ENCODE measurements at places on chromosomes 3 and 15. TPM values are rescaled to one million over a fixed set of nuclear protein-coding genes. Genes with fewer than 3 reads are reported as not detected.

The NR2E3 gene
- 0.70 TPM for total RNA-seq

The FGD5 gene
- 15.2 TPM for total RNA-seq

The CPN2 gene
- 2.4 TPM for total RNA-seq

The WDR82 gene
- total RNA-seq, result 61.0 TPM

The ARL14 gene
- total RNA-seq, result not detected

The SLC2A2 gene
- not detected for total RNA-seq

The LRRC34 gene
- 2.0 TPM for total RNA-seq

The SGO1 gene
- 0.59 TPM for total RNA-seq

The HESX1 gene
- not detected for total RNA-seq

The FBLN2 gene
- total RNA-seq, result 69.7 TPM

DNA sequence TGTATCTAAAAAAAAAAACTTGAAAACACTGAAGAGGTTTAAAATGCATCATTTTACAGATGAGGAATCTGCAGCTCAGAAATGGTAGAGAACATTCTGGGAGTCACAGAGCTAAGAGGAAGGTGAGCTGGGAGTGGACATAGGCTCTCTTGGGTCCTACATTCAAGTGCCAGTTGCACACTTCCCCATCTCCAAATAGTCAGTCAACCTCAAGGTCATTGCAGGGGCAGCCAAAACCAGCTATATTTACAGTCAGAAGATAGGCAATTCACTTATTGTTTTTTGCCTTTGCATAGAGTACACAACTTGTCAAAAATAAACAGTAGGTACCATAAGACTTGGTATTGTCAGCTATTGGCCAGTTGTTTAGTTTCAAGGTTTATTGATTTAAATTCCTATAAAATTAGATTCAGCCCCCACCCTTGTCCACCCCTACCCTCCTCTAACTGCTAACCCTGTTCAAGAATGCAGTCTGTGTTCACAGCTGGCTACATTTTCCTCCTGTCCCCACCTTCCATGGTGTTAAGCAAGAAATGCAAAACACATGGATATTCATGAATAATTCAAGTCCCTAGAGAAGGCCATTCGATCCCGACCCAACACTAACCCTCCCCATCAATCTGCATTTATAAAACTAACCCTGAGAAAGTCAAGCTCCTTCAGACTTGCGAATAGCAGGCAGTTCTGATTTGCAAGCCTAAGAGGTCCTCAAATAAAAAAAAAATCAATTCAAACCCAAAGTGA is 567.0 kb upstream of the MCTP2 start:
- DNase-seq, result no peak

DNA sequence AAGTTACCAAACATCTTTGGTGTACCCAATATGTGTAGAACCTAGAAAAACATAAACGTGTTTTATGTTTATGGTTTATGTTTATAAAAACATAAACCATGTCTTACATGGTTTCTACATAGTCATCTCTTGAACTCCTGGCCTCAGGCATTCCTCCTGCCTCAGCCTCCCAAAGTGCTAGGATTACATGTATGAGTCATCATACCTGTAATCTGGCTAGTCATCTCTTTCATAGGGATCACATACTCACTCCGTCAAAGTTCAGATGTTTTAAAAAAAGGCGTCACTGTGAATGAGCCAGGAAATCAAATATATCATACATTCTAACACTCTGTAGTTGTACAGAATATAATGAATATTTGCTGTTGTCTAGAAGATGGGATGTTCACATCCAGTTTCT is 178.6 kb downstream of the CPNE4 start:
- no peak for DNase-seq

- DNase-seq, result no peak
Measured at GRCh38 chr15:69064649-69065048, 50.2 kb downstream of the NOX5 start.

DNA sequence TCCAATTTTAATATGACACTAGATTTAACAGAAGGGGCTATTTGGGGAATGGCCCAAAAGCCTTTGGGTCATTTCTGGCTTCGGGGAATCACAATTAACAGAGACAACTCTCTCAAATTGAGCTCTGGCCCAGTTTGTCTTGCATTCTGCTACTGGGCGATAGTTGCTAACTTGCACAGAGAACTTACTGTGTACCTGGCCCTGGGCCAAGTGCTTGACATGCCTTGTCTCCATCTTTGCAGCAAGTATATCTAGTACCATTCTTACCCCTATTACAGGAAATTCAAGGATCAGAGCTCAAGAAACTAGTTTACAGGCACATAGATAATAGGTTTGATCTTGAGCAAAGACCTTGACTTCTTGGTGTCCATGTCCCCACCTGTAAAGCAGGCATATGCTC is 175.7 kb downstream of the TMEM108 start:
- peak; percentile 40 for DNase-seq

GRCh38 chr3:5520237-5520636 is 332.7 kb downstream of the EDEM1 start:
- DNase-seq, result no peak

DNA sequence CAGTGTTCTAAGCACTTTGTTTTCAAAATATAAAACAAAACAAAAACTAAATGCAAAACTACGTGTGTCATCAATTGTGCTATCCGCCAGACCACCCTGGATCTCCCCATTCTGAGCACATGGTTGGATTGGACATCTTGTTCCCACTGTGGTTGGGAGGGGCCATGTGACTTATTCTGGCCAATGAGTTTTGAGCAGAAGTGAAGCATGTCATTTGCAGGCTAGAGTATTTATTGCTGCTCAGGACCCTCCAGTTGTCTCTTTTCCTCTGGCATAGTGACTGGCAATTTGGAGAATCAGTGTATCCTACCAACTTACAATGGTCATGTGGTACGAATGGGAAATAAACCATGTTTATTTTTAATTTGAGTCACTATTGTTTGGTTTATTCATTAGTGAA is 70.2 kb upstream of the ST8SIA2 start:
- no peak for DNase-seq

DNA sequence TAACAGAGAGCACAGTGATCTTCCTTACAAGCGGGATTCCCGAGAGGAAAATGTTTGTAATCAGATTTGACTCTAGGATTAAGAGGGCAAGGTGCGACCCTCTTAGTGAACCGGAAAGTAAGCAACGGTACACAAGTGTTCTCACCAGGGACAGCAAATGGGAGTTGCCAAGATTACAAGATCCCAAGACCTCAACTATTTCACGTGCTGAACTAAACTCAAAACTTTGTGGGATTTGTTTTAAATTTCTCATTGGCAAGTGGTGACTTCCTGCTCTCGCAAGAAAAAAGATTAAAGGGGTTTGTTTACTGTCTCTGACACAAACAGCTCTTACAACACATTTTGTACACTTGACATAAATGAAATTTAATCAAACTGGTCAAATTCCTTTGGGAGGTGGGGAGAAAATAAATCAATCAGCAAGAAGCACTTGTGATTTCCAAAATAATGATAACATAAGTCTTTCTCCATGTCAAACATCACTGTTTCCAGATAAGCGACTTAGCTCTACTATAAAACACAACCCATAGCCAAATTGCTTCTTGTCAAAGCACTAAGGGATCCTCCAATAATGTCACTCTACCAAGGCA is 2.2 kb upstream of the PGPEP1L start:
- no peak for DNase-seq

DNA sequence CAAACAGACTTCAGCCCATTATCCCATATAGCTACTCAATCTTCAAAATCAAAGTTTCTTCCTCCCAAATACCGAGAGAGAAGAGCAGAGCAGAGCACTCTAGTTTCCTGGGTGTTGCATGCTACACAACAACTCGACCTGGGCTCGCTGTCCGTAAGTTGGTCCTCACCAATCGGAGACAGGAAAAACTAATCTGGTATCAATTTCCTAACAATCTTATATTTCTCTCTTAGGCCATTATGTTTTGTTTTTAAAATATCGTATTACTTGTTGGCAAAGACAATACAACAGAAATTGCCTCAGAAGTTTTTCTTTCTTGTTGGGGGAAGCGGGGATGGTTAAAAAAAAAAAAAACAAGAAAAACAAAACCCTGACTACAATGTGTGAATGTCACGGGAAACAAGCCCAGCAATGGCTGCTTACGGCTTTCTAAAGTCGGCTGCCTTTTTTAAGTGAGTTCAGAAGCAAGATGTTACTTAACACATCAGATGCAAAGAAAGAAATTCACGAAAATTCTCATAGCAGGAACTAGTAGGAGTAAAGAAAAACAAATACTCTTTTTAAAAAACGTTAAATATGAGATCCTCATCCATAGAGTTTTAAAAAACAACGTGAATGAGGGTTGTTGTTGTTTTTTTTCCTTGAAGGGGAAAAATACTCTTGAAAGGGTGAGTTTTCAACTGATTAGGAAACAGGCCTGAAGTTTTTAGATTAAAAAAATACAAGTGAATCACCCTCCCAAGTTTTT is 1.9 kb downstream of the VGLL4 start:
- no peak for DNase-seq

DNA sequence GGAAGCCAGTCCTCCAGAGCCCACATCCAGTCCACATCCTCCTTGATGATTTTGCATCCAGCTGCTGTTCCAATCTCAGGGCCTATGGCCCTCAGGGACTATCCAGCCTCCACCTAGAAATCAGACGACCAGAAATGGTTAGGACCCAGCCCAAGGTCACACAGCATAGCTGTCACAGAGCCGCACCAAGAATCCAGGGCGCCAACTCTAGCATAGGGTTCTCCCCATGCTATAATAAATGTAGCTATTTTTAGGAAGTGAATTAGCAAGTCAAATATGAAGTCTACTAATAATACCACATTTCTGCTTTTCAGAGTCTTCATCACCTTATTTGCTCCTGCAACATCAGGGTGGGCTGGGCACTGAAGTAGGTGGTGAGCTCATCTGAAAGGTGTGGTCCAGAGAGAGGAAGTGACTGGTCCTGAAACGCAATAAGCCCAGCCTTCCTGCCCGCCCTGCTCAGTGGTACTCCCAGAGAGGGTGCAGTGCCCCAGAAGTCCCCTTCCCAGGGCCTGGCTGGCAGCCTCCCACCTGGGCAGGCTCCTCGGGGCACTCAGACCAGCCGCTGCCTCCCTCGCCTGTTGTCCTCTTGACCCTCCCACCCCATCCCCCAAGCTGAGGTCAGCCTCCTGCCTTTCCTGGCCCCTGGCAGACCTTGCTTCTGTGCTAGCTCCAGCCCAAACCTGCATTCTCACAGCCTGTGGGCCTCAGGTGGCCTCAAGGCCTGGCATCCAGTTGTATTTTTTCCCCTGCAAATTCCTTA is 17.6 kb upstream of the CYP11A1 start:
- peak; percentile 51 for DNase-seq

DNA sequence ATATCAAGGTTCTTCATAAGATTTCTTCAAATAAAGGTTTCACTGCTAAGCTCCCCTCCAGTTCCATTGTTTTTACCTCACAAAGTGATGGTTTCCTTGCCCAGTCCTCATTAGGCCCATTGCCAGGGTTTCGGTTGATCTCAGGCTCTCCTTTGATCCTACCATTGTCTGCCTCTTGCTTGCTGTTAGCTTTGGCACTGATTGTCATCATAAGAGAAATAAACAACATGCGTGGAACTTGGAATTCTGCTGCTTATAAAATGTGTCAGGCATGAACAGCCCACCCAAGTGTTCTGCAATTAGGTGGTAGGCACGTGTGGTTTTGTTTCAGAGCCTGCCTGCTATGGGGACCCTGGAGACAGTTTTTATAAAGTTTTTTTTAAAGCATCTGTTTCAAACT is 107.6 kb upstream of the BFSP2 start:
- no peak for DNase-seq

DNA sequence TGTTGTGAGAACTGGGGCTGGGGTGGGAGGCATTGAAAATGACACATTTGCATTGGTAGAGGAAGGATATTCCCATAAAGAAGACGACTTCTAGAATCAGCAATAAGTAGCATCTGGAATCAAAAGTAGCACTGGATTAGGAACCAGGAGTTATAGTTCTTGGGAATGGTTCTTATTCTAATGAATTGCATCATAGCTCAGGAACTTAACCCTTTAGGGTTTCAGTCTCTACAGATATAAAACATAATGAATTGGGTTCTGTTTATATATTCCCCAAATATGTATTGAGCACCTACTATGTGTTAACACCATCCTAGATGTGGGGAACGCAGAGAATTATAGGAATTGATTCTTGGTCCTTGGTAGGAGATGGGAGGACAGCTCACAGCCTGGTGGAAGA is 16.3 kb upstream of the SNRK start:
- no peak for DNase-seq

- no peak for DNase-seq
Measured at GRCh38 chr3:184295771-184296170, 3.3 kb upstream of the PSMD2 start.

GRCh38 chr15:56973463-56973862 is 55.0 kb downstream of the TCF12 start:
- DNase-seq, result no peak

GRCh38 chr3:123080864-123081562 is 14.2 kb downstream of the PDIA5 start:
- DNase-seq, result no peak

- no peak for DNase-seq
Measured at GRCh38 chr3:31858439-31858838, 122.6 kb downstream of the OSBPL10 start.

DNA sequence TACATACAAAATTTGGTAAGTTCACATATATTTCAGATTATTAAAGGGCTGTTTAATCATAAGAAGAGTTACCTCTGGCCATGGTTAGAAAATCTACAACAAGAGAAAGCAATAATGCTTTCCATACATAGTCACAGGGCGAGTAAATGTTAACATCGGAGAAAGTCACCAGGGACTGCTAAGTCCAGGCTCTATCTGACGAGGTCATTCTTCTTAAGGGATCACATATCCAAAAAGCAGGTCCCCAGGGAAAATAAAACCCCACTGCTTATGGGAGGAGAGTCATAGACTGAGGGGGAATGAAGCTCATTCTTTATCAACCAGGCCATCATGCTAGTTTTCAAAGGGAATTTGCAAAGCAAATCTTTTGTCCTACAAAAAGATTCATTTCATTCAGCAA is 3.1 kb downstream of the PCYT1A start:
- DNase-seq, result no peak

GRCh38 chr3:69747511-69748258 is 8.4 kb downstream of the MITF start:
- no peak for DNase-seq

DNA sequence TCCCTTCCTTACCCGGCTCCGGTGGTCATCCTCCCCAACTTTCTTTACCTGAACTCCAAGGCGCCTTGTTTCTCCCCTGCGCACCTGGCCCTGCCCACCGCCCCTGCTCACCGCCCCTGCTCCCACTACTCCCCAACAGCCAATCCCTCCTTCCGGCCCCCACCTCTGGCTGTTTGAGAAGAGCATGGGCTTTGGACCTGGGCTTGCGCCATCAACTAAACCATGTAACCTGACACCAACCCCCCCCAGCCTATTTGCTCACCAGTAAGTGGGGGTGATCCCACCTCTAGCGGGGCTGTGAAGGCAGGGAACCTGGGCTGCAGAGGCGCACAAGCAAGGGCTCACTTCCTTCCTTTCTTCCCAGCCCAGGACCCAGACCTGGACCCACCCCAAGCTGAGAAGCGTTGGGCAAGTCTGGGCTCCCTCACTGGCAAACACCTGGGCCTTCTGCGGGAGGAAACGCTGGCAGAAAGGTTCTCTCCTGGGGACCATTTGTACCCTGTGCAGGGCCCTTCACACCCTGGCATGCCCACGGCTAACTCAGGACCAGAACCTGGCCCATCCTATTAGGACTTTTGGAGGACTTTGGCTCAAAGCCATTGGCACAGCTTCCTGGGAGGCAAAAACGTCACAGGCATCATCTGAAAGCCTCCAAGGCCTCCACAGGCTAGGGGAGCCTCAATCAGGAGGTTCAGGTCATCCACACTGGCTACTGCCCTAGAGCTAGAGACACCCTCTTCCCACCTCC is at the start of gene PLXNB1:
Gene PLXNB1, minus strand, starts transcription at position 127 of the 748 bp plus-strand sequence. CDS start 5,475 bp downstream, outside the sequence.
- peak; percentile 48 for DNase-seq
